ENCODE measurements at places on chromosomes 2 and 18.

DNA sequence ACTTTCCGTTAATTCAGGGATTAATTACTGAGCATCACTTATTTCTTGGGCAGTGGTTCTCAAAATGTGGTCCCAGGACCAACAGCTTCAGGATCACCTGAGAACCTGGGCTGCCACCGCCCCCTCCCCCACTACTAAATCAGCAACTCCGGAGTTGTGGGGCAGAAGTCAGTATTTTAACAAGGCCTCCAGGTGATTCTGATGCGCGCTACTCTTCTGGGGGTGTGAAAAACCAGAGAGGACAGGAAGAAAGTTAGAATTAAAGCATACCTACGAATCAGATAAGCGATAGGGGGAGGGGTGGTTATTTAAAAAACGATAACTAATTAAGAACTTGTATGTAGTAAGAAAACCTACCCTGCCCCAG lies 319 bp downstream of the ZSCAN30 start:
- peak; percentile 41 for DNase-seq

- no peak for DNase-seq
Measured at GRCh38 chr18:57583297-57583835, 3.1 kb downstream of the FECH start.

- DNase-seq = no peak
Measured at GRCh38 chr2:16413285-16413684, 252.3 kb downstream of the CYRIA start.

- DNase-seq = no peak
Measured at GRCh38 chr2:68907232-68907919, 36.2 kb upstream of the BMP10 start.

DNA sequence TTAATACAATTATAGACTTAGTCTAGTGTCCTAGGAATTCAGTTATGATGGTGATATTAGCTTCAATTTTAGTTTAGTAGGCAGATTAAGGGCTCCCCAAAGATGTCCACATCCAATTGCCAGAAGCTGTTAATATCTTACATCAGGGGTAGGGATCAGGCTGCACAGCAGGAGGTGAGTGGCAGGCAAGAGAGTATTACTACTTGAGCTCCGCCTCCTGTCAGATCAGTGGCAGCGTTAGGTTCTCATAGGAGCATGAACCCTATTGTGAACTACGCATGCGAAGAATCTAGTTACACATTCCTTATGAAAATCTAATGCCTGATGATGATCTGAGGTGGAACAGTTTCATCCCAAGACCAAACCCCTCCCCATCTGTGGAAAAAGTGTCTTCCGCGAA lies 54.9 kb downstream of the NYAP2 start:
- no peak for DNase-seq

DNA sequence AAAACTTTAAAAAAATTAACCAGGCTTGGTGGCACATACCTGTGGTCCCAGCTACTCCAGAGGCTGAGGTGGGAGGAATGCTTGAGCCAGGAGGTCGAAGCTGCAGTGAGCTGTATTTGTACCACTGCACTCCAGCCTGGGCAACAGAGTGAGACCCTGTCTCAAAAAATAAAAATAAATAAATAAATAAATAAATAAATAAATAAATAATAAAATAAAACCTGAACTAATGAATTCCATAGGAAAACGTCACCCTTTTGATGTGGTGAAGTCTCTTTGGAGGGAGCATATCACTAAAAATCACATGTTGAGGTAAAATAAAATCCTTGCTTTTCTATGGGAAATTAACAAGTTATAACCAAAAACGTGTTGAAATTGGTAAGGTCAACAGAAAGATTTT lies 29.6 kb upstream of the ITGAV start:
- DNase-seq = no peak

DNA sequence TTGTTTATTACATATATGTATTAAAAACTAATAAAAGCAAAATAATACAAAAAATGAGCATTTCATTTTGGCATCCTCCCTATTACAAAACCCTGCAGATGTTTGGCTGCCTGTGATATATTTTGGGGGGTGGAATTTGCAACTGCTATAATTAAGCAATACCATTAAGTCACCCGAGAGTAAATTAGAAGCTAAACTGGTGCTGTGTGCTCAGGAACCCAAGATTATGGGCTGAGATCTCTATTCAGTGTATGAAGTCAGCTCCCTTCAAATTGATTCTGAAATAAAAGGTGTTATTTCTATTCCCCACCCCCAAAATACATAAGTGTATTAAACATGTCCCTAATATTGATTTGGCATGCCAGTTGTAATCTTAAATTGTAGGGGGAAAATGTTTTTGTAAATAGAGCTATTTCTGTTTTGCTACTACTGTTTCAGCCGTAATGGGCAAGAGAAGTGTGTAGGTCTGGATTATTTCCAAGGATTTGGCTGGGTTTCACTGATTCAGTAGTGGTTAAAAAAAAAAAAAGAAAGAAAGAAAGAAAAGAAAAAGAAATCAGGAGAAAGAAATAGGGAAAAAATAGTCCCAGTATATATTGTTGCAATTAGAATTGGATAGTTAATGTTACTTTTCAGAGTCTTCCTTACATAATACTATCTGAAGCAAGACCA lies 110.9 kb downstream of the SS18 start:
- DNase-seq = no peak

DNA sequence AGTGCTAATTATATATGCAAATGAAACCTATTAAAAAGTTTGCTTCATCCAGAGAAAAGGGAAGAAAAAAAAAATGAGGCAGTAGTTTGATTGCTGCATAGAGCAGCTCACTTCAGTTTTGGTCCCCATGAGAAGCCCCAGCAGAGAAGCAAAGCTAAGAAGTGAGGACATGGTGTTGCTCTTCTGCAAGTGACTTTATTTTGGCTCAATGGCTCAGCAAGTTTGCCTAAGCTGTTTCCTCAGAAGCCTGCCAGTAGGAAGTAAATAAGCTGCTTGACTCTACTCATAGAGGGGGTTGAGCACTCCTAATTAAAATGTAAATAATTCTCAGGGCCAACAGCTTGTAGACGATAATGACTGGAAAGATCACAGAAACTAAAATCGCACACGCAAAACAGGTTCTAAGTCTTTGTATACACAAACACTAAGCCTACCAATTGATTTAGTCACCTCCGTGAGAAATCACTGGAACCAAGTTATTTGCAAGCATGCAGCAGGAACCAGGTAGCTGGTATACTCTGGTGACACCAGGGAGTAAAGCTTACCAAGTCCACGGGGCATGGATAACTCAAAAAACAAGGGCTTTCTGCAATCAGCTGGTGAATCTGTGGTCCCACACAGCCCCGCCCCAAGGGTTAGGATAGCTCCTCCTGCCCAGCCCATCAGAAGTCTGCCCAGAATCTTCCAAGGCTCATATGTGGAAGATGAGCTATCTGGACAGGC lies 39.7 kb upstream of the NABP1 start:
- no peak for DNase-seq

- no peak for DNase-seq
Measured at GRCh38 chr18:46290440-46291020, 186.3 kb downstream of the HAUS1 start.

- no peak for DNase-seq
Measured at GRCh38 chr2:121555008-121555407, 24.3 kb downstream of the RNU4ATAC start.

DNA sequence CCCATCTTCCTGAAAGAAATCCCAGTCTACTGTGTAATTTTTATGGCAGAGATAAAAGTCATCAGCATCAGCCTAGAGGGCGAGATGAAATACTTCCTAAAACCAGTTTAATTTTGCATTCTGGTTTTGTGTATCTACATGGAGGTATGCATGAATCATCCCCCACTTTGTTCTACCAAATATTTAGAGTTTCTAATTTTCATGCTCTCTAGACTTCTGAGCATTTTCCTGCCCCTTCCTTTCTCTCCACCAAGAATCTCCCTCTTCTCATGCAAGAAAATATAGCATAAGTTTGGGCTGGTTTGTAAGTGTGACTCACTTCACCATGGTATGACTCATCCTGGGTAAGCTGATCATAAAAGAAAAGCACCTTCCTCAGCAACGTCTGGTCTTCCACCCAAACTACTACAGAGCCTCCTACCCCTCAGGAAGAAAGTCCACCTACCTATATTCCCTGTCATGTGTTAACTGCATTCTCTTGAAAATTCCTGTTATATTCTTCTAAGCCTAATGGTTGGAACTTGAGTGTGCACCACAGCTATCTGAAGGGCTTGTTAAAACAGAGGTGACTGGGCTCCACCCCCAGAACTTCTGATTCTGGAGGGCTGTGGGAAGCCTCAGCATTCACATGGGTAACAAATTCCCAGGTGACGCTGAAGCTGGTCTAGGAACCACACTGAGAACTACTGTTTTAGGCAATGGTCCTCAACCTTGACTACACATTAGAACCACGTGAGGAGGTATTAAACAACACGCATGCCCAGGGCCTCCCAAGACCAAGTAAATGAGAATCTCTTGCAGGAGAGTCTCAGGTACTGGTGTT lies 37.4 kb upstream of the RAPGEF4 start:
- DNase-seq = peak; percentile 57

DNA sequence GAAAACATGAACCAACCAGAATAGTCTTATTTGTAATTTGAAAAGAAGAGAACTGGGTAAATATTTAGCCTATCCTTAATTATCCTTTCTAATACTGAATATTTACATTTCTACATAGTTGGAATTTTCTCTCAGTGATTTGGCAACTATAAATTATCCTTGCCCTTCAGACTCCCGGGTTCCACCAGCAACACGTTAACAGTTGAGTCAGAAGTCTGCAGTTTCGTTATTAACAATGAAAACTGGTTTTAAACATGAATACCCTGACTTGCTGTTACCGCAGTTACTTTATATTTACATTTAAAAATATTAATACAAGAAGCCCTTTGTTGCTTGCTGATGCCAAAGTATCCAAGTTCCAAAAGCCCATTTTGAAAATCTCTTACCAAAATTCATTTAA lies 673.0 kb downstream of the ARHGAP15 start:
- DNase-seq = peak; percentile 30

- DNase-seq = no peak
Measured at GRCh38 chr2:28543316-28544035, 47.6 kb downstream of the PLB1 start.

DNA sequence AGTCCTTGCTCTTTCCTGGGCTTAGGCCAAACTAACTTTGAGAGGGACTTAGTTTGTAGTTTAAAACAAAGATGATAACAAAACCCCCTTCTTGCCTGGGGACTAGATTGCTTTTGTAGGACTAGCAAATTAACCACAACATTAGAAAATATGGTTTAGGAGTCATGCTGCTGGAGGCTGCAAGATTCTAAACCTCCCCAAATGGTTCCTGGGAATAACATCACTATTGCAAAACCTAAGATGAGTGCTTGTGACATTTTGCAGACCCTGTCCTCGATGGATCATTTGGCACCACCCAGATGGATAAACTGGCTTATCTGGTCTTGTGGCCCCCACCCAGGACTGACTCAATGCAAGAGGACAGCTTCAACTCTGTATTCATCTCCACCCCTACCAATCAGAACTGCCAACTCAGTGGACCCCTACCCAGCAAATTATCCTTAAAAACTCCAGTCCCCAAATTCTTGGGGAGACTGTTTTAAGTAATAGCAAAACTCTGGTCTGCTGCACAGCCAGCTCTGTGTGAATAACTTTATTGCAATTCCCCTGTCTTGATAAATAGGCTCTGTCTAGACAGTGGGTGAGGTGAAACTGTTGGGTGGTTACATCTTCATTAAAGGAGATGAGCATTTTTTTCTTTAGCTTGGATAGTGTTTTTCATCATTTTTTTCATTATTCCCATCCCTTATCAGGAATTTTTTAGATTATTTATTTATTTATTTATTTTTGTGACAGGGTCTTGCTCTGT lies 58.9 kb downstream of the SPTBN1 start:
- no peak for DNase-seq

GRCh38 chr2:104378853-104379374 lies 475.0 kb upstream of the POU3F3 start:
- no peak for DNase-seq

DNA sequence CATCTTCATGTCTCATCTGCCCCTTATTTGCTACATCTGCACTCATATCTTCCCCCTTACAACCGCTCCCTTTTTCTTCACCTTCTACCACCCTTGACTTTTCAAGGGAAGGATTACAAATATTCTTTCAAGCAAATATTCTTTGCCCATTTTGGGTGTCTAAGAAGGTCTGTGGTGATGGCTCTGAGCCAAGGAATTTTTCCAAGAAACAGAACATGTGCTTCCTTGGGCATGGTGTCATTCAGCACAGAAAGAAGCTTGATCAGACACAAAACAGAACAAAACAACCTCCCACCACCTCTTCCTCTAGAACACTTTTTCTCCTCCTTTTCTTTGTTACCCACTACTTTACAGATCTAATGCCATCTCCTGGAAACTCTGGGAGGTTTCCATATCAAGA lies 313.7 kb downstream of the SATB2 start:
- no peak for DNase-seq

- peak; percentile 65 for DNase-seq
Measured at GRCh38 chr18:48475635-48476549, 62.9 kb upstream of the CTIF start.

GRCh38 chr2:48282161-48282680 lies 247.7 kb upstream of the STON1 start:
- DNase-seq = no peak

DNA sequence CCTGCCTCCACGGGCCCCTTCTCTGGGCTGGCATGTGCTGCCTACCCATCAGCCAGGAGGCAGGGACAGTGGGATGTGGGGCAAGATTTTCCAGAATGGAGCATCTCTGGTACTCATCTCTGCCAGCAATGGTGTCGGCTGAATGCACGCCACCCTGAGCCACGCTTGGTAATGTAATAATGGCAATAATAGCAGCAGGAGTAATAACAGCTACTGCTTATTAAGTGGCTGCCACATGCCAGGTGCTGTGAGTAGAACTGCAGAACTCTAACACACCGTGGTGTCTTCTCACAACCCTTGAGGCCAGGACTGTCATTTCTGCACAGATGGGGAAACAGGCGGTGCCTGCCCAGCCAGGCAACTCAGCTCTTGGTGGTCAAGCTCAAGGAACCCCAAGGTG lies 113.6 kb downstream of the CELF4 start:
- no peak for DNase-seq

GRCh38 chr18:53534695-53535094 lies 689.8 kb downstream of the MBD2 start:
- no peak for DNase-seq

- DNase-seq = peak; percentile 52
Measured at GRCh38 chr2:68726608-68727367, 7.8 kb upstream of the ARHGAP25 start.

GRCh38 chr2:67515538-67515937 lies 118.4 kb downstream of the ETAA1 start:
- DNase-seq = no peak

DNA sequence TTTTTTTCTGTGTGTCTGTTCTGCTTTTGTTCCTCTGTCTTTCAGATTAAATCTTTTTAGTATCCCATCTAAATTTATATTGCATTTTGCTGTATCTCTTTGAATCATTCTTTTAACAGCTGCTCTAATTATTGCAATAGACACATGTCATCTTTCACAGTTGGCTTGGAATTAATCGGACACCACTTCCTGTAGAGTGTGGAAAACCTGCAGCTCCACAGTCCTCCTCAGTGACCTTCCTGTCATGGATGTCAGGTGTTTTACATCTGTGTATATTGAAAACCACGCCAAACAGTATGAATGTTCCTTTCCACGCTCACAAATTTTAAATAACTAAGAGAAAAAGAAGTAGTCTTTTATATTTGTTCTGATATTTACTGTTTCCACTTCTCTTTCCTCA lies 135.3 kb downstream of the PXDN start:
- no peak for DNase-seq

All from GM13976 (cell line).